Stimulated activated CD8-positive, alpha-beta memory T cell treated with anti-CD3 and anti-CD28 coated beads, Interleukin-2, amount 100 ng/mL, for 48 hours (primary cell): ENCODE measurements at places on chromosomes 2 and 18.
A peak's percentile ranks its signal among the peaks of the same experiment; 100 is the strongest.

DNA sequence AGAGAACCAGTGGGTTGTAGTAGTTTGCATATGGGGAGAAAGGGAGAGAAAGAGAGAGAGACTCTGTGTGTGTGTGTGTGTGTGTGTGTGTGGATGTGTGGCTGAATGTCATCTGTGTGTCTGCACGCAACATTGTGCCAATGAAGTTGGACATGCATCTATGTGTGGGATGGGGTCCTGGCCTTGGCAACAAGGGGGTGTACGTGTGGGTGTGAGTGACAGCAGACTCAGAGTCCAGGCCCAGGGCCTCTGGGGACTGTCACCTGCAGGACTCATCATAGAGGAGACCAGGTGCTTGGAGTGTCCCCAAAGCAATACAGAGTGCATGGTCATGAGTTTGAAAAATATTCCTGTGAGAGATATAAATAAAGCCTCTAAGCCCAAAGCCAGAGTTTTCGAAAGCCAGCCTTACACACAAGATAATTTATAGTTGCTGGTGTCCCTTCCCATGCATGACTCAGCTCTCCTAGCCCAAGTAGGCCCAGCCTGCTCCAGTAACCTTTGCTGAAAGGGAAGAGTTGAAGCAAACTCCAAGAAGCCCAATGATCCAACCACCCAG is 59.9 kb downstream of the TNP1 start:
- no peak for DNase-seq

DNA sequence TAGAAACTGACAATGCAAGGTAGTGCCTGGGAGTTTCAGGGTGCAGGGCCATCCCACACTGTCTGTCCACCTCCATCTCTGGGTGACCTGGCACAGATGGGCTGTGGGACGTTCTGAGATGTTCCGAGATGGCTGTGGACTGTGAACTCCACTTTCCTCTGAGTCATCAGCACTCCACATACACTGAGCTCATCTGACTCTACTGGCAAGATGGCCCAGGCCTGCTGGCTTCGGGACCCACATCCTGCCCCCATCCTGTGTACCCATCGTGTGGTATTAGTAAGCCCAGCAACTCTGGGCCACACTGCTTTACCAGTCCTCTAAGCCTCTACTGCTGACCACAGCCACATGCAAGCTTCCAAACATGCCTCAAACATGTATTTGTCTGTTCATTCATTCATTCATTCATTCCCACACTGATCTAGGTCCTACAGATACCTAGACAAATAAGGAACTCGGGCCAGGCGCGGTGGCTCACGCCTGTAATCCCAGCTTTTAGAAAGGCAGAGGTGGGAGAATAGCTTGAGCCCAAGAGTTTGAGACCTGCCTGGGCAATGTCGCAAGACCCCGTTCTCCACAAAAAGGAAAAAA is 124.8 kb upstream of the CXCR4 start:
- peak; percentile 27 for DNase-seq

DNA sequence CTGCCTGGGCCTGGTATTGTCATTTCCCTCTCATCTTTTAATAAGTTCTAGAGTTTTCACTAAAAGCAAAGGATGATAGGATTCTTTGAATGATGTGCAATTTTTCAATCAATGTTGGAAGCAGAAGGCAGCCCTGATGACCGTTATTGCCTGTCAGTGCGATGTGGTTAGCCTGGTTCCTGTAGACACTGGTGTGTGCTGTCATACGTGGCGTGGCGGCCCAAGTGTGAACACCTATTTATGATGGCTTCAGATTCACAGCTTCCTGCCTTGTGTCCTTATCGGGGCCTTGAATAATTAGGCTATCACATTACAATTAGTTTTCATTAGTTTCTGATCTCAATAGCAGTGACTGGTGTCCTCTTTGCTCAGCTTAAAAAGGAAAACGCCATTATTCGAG is 218.5 kb downstream of the TPGS2 start:
- no peak for DNase-seq

DNA sequence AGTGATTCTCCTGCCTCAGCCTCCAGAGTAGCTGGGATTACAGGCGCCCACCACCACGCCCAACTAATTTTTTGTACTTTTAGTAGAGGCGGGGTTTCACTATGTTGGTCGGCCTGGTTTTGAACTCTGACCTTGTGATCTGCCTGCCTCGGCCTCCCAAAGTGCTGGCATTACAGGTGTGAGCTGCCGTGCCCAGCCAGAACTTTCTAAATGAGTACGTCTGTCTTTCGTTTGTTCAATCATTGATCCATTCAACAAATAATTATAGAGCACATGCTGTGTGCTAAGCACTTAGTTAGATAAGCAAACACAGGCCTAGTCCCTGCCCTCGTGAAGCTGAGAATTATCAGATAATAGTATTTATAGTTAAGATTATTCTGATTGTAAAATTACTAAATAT is 56.5 kb downstream of the TTC39C start:
- no peak for DNase-seq

DNA sequence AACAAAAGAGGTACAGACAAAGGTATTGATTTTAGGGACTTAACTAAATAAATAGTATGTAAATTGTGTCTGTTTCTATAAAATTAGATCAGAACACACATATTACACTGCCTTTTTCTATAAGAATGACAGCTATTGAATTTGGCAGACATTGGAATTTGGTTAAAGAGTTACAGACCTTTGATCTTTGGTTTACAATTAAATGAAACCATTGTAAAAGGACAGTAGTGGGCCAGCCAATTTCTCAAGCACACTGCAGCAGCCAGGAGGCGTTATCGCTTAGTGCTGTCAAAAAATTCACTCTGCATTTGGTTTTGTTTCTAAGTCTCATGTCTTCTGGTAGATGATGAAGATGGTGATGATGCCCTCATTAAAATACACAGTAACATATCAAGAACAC is 175.9 kb downstream of the NR4A2 start:
- no peak for DNase-seq

GRCh38 chr2:84906108-84906899 is 848 bp downstream of the TMSB10 start:
- DNase-seq, result peak; percentile 50

DNA sequence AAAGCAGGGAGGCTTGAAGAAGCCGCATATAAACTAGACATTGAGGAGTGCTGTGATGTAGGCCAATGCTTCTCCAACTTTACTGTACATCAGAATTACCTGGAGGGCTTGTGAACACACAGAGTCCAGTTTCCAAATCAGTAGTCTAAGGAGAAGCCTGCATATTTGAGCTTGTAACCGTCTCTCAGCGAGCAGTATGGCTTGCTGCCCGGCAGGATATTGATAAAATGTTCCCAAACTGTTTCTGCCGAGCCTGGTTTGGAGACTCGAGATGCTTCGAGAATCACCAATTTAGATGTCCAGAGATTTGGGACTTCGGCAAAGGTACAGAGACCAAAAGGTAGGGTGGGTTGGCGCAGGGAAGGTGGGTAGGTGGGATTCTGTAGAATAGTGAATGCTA is 11.0 kb upstream of the RAB31 start:
- DNase-seq, result no peak

- no peak for DNase-seq
Measured at GRCh38 chr2:64203131-64203857, 59.1 kb upstream of the PELI1 start.

DNA sequence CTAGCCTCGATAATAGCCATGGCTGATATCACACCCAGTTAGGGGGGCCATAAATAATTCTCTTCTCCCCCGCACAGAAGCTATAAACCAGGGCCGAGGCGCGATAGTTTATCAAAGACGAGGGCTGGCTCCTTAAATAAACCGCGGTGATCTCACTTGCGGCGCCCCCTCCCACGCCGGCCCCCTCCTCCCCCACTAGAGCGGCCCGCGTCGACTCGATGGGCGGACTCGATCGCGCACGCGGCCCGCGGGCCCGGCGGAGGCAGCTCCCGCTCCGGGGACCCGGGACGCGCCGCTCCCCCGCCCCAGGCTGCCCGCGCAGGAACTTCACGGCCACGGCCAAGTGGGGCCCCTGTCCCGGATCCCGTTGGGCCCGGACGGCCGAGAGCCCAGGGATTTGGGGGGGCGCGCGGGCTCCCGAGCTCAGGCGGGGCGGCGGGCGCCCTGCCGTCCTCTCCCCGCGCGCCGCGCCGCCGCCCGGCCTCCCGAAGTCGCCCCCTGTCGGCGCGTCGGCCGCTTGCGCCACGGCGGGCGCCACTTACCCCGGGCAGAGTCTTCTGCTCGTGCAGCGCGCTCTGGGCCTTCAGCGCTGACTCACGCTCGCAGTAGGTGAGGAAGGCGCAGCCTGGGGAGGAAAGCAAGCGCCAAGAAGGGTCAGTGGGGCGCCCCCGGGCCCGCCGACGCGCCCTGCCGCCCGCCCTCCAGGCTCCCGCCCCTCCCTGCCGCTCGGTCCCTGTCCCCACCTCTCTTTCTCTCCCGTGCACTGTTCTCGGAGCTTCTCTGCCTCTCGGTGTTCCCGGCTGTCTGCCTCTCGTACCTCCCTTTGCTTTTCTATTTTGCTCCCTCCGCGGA is 80.4 kb downstream of the CELF4 start:
- peak; percentile 10 for DNase-seq

DNA sequence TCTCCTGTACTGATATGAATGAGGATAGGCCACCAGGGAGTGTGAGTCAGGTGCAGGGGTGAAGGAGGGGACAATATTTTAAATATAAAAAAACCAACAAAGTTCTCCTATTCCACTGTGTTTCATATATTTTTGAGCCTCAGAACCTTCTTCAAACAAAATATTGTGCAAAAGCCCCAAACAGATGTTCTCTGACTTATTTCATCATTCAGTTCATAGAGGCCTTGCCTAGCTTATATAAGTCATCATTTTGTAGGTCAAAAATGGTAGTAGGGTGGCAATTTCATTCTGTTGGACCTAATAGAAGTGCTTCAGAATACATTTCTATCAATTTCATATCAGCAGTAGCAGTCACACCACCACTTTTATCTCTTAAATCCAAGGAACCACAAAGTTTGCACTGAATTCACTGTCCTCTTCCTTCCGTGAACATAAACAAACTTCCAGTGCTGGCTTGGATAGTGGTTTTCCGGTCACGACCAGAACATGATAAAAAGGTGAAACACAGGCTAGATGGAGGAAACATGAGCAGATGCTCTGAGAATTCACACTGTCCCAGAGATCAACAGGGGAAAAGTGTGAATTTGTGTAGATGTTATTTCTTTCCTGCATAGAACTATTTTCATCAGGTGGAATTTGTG is 99.1 kb downstream of the EN1 start:
- DNase-seq, result no peak

DNA sequence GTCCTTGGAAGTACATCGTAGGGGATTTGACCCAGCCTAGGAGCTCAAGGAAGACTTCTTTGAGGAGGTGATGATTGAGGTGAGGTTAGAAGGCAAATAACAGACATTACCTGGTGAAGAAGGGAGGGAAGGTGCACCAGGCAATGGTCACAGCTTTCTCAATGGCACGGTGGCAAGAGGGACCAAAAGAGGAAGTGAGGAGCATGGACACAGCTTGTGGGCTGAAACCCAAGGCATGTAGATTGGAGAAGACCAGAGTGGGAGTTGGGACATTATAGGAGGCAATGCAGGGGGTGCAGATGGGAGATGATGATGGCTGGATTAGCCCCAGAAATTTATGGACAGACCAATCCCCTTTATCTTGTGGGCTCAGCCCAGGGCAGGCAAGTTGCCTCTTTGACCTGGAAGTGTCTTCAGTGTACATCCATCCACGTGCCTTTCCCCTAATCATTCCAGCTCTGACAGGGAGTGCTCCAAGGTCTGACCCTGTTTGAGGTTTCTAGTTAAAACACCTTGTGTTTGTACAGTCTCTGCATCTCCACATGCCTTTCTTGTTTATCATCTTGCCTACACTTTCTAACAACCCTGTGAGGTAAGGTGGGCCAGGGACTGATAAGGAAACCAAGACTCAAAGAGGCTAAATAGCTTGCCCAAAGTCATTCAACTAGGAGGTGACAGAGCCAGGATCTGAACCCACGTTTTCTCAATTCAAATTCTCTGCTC is 59.1 kb downstream of the NRP2 start:
- DNase-seq, result no peak

GRCh38 chr2:142586693-142587580 is 290.5 kb upstream of the KYNU start:
- DNase-seq, result no peak

- DNase-seq, result no peak
Measured at GRCh38 chr2:231422056-231422455, 26.5 kb downstream of the B3GNT7 start.

DNA sequence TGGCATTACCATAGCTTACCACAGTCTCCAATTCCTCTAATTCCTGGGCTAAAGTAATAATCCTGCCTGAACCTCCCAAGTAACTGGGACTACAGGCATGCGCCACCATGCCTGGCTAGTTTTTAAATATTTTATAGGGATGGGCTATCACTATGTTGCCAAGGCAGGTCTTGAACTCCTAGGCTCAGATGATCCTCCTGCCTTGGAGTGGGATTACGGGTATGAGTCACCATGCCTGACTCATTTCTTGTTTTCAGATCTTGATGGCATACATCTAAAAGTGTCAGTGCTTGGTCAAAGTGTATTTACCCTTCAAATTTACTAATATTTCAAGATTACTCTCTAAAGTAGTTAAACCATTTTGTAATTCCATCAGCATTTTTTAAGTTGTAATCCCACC is 9.4 kb upstream of the SOCS6 start:
- no peak for DNase-seq

- no peak for DNase-seq
Measured at GRCh38 chr2:120741571-120742561, 6.2 kb downstream of the GLI2 start.

GRCh38 chr2:158602027-158602426 is 145.3 kb downstream of the PKP4 start:
- no peak for DNase-seq

- peak; percentile 84 for DNase-seq
Measured at GRCh38 chr18:45967007-45967706, at the start of gene EPG5. Gene EPG5, minus strand, starts transcription at chr18:45967329. Its CDS starts 90 bp downstream, at chr18:45967239.

- DNase-seq, result no peak
Measured at GRCh38 chr2:98685930-98686887, 44.7 kb downstream of the MGAT4A start.

DNA sequence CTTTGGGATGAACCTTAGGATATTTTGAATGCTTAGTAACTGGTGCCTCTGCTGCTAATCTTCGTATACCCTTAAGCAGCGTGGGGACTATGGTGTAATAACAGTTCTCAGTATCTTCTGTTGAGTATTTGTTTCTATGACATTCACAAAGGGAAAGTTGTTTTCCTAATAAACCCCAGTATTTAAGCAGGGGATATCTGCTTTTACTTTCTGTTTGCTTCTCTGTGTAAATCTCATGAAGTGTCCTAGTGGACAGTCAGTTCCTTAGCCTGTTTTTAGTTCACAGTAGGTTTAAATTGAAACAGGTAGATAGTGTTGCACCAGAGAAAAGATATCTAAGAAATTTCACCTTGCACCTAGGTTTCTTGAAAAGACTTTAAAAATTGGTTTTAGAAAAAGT is 14.9 kb downstream of the KIAA1328 start:
- DNase-seq, result no peak

DNA sequence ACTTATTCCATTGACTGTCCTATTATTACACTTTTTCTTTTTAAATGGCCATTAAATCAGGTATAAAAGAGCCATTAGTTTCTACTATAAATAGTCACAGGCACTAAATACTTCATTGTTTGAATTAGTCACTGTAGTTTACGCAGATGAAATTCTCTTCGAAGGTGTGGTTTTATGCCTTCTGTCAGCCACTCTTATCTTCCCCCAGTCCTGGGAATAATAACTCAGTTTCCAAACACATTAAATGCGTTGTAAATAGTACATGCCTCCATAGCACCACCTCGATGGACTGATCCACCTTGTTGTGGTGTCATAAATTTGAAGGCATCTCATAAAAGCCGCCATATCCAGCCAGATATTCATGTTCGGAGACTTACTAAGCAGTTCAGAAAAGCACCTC is 72.1 kb upstream of the PARD3B start:
- no peak for DNase-seq
